ENCODE measurements at places on chromosomes 7 and 10. TPM values are rescaled to one million over a fixed set of nuclear protein-coding genes. Genes with fewer than 3 reads are reported as not detected.
A peak's percentile ranks its signal among the peaks of the same experiment; 100 is the strongest.

TMEM120A gene
- total RNA-seq = 94.1 TPM

GRCh38 chr7:25830215-25830614, 321.8 kb upstream of the NFE2L3 start:
- H3K27me3 ChIP-seq = no peaks in the 10 kb centered on the region
- H3K4me1 ChIP-seq = no peaks in the 10 kb centered on the region
- DNase-seq = no peak
- H3K27ac ChIP-seq = no peak overlapping the region
- H3K4me3 ChIP-seq = no peak overlapping the region

- H3K4me1 ChIP-seq = no peaks in the 10 kb centered on the region
- H3K4me3 ChIP-seq = no peak overlapping the region
Measured at GRCh38 chr10:43195557-43195956, 57.3 kb downstream of the CSGALNACT2 start.

GRCh38 chr10:112957640-112958092, 7.6 kb downstream of the TCF7L2 start:
- H3K27ac ChIP-seq = peak overlapping the region; percentile 79
- no peaks in the 10 kb centered on the region for H3K36me3 ChIP-seq
- peaks cover 22% of the 10 kb centered on the region for H3K4me1 ChIP-seq
- H3K27me3 ChIP-seq = no peaks in the 10 kb centered on the region

CCDC126 gene
- 7.6 TPM for total RNA-seq

GRCh38 chr10:114308531-114309363, 69.7 kb downstream of the VWA2 start:
- DNase-seq = no peak
- no peak overlapping the region for H3K27ac ChIP-seq
- no peaks in the 10 kb centered on the region for H3K36me3 ChIP-seq
- H3K4me3 ChIP-seq = no peak overlapping the region
- H3K4me1 ChIP-seq = no peaks in the 10 kb centered on the region

GRCh38 chr10:33052915-33053810, 95.1 kb upstream of the ITGB1 start:
- no peaks in the 10 kb centered on the region for H3K4me1 ChIP-seq
- DNase-seq = no peak
- no peaks in the 10 kb centered on the region for H3K27me3 ChIP-seq
- H3K4me3 ChIP-seq = no peak overlapping the region
- no peaks in the 10 kb centered on the region for H3K36me3 ChIP-seq

GRCh38 chr7:12727455-12728191, 40.2 kb downstream of the ARL4A start:
- no peaks in the 10 kb centered on the region for H3K27me3 ChIP-seq
- no peaks in the 10 kb centered on the region for H3K36me3 ChIP-seq
- no peak overlapping the region for H3K4me3 ChIP-seq
- no peaks in the 10 kb centered on the region for H3K4me1 ChIP-seq
- H3K27ac ChIP-seq = no peak overlapping the region

DNA sequence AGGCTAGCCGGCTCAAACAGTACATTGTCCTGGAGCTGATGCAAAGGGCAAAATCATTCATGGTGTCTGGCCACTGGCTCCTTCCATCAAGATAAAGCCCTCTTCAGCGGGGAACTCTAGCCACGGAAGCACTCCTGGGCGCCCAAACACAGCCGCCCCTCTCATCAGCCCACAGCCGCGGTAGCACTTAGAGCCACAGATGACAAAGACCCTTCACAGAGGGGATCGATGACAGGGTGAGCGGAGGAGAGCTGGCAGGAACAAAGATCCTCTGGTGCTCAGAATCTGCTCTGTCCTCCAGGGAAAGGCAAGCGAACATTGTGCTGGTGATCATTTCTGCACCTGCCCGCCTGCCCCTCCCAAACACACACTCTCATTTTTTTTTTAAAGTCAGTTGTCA, 222.2 kb upstream of the NRP1 start:
- H3K4me1 ChIP-seq = no peaks in the 10 kb centered on the region
- H3K27ac ChIP-seq = no peak overlapping the region
- H3K36me3 ChIP-seq = no peaks in the 10 kb centered on the region
- no peaks in the 10 kb centered on the region for H3K27me3 ChIP-seq
- no peak for DNase-seq

GRCh38 chr10:27451054-27451453, 53.0 kb upstream of the RAB18 start:
- no peaks in the 10 kb centered on the region for H3K4me1 ChIP-seq
- no peaks in the 10 kb centered on the region for H3K27me3 ChIP-seq
- no peak overlapping the region for H3K27ac ChIP-seq
- H3K4me3 ChIP-seq = no peak overlapping the region

- no peaks in the 10 kb centered on the region for H3K36me3 ChIP-seq
- H3K27ac ChIP-seq = no peak overlapping the region
- DNase-seq = no peak
- no peaks in the 10 kb centered on the region for H3K27me3 ChIP-seq
- no peak overlapping the region for H3K4me3 ChIP-seq
- no peaks in the 10 kb centered on the region for H3K4me1 ChIP-seq
Measured at GRCh38 chr7:77352665-77353406, 63.3 kb downstream of the GSAP start.

SNCG gene
- total RNA-seq = 2.6 TPM

DNA sequence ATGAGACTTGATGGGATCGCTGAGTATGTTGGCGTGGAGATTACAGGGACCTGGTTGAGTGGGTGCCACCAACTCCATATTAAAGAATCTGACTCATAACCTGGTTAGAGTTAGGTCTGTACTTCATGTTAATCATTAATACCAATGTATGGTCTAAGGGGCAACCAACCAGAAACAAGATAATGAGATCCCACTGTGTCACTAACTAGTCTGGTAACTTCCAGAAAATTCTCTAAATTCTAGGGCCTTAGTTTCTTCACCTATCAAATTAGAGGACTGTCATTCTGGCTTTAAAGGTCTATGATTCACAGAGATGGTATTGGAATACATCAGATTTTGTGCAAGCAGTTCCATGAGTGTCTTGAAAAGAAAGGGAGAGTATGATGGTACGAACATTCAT, 102.2 kb downstream of the SNX10 start:
- no peaks in the 10 kb centered on the region for H3K27me3 ChIP-seq
- no peak for DNase-seq
- no peaks in the 10 kb centered on the region for H3K36me3 ChIP-seq

LIPM gene
- not detected for total RNA-seq

GRCh38 chr7:74625446-74625845, 32.1 kb upstream of the GTF2I start:
- no peak for DNase-seq
- no peaks in the 10 kb centered on the region for H3K27me3 ChIP-seq
- H3K36me3 ChIP-seq = no peaks in the 10 kb centered on the region

- H3K27me3 ChIP-seq = no peaks in the 10 kb centered on the region
- no peak for DNase-seq
- no peak overlapping the region for H3K27ac ChIP-seq
- H3K4me3 ChIP-seq = no peak overlapping the region
Measured at GRCh38 chr10:119550827-119551226, 8.3 kb upstream of the RGS10 start.

NXPH1 gene
- total RNA-seq = not detected

GRCh38 chr10:37222046-37222445, 96.6 kb downstream of the ANKRD30A start:
- H3K27ac ChIP-seq = no peak overlapping the region
- no peaks in the 10 kb centered on the region for H3K36me3 ChIP-seq
- H3K27me3 ChIP-seq = no peaks in the 10 kb centered on the region
- DNase-seq = no peak

DNA sequence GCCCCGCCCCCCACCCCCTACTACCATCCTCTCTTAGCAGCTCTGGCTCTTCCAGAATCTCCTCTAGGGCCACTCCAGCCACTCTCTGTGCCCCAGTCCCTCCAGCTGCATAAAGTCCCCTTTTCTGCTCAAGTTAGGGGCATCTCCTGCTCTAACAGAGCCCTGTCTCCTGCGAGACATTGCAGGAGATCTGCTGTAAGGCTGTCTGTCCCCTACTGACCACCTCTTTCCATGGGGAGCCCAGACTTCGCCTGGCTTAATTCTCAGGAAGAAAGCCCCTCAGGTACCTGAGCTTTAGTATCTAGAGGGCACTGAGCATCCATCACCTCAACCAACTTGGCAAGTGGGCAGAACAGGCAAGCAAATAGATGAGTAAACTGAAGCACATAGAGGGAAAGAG, 200.7 kb upstream of the ZMIZ1 start:
- no peaks in the 10 kb centered on the region for H3K27me3 ChIP-seq
- no peaks in the 10 kb centered on the region for H3K4me1 ChIP-seq
- no peak overlapping the region for H3K4me3 ChIP-seq
- no peak overlapping the region for H3K27ac ChIP-seq
- H3K36me3 ChIP-seq = no peaks in the 10 kb centered on the region

RTKN2 gene
- total RNA-seq = 3.2 TPM

DNA sequence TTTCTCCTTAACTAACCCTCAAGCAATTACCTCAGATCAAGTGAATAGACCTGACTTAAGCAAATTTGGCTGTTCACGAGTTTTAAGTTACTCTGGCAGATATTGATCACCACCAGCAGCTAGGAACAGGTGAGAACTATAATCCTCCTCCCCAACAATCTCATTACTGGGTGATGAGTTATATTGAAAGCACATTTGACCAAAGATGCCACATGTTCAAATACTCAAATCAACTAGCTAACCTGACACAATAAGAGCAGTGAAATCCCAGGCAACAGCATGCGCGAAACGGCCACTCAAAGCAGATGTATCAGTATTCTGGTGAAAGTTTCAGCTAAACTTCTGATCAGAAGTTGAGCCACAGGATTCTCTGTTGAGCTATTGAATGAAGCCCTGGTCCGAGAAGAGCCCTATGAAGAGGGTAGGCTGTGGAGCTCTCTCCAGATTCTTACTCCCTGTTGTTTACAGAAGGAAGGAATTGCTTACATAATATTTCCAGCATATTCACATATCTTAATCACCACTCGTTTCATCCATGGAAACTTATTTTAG, 52.6 kb downstream of the CAV1 start:
- H3K27me3 ChIP-seq = no peaks in the 10 kb centered on the region
- H3K36me3 ChIP-seq = no peaks in the 10 kb centered on the region
- no peaks in the 10 kb centered on the region for H3K4me1 ChIP-seq
- no peak overlapping the region for H3K27ac ChIP-seq
- no peak overlapping the region for H3K4me3 ChIP-seq
- no peak for DNase-seq

TFPI2 gene
- 0.30 TPM for total RNA-seq

MACC1 gene
- total RNA-seq = 12.8 TPM

ACHE gene
- total RNA-seq = 11.7 TPM

Data from colonic mucosa (tissue), 4 donors.